ENCODE measurements at places on chromosomes 6 and 20.

DNA sequence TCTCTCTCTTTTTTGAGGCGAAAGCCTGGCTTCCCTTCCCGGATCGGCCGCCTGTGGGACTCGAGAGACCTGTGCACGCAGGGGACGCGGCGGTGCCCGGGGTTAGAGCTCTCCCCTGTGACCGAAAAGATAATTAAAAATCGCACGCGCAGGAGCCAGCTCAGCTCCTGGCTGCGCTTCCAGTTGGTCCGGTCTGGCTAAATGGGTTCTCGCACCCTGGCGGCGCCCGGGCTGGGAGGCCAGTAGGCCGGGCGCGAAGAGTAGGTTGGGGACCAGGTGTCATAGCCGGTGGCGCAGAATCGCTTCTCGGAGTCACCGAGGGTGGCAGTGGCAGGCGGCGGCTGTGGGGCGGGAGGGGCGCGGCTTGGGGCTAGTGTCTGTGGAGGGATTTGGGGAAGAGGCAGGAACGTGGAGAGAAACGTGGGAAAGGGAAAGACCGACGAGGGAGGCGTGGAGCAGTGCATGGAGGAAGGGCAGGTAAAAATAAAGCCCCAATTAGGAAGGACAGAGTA, 41.9 kb upstream of the SUPT3H start:
- DNase-seq = no peak

- no peak for DNase-seq
These were observed 88.3 kb downstream of the ANKRD60 start for GRCh38 chr20:58139849-58140786.

- DNase-seq = no peak
These were observed 115.7 kb downstream of the OGFRL1 start for GRCh38 chr6:71404145-71404966.

DNA sequence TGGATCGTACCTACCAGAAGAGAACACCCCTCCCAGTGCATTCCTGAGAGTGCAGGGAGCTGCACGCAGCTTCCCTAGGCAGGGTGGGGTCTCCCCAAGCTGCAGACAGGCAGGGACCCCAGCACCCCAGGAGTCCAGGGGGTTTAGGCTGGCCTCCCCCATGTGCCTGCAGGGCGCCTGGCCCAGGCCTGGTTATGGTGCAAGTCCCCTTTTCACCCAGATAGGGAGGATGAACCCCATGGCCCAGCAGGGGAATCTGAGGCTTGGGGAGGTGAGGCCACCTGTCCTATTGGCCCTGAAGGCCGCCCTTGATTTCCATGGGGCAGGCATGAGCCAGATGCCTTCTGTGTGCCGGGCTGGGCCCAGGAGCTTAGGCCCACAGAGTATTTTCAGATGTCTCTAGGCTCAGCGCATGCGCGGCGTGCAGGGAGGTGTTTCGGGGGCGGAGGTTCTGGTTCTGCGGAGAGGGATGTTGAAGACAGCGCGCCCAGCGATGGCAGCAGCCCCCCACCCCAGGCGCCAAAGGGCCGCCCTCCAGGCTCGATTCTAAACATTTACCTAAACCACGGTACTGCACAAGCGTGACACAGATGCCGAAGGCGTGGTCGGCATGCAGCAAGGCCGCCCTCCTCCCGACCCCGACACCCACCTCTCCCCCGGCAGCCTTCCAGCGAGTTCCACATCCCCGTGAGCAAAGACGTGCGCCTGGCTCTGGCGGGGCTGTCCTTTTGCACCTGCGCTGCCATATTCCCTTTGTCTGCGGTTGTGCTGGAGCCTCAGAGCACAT, 29.4 kb downstream of the COL20A1 start:
- no peak for DNase-seq

Data from iPS DF 6.9 (cell line).